ENCODE measurements at places on chromosomes 16 and 17. TPM values are rescaled to one million over a fixed set of nuclear protein-coding genes. Genes with fewer than 3 reads are reported as not detected.

CDRT4 gene
- total RNA-seq: not detected

RAB37 gene
- 1.3 TPM for total RNA-seq

CLDN7 gene
- total RNA-seq: 3.0 TPM

CD300LB gene
- 0.03 TPM for total RNA-seq

PRR29 gene
- total RNA-seq: 0.75 TPM

C16orf54 gene
- total RNA-seq: not detected

CDH11 gene
- total RNA-seq: 0.43 TPM

NEUROD2 gene
- not detected for total RNA-seq

DNAJA2 gene
- total RNA-seq: 81.3 TPM

GDPD1 gene
- total RNA-seq: 0.77 TPM

RND2 gene
- 0.07 TPM for total RNA-seq

KREMEN2 gene
- 2.5 TPM for total RNA-seq

FOXN1 gene
- 0.05 TPM for total RNA-seq

CD300LF gene
- not detected for total RNA-seq

NUP85 gene
- total RNA-seq: 110 TPM

RAB11FIP3 gene
- total RNA-seq: 25.3 TPM

LRRC3C gene
- total RNA-seq: not detected

SPAG7 gene
- 70.5 TPM for total RNA-seq

CHST6 gene
- total RNA-seq: 0.14 TPM

RTN4RL1 gene
- 12.8 TPM for total RNA-seq

UBFD1 gene
- total RNA-seq: 46.6 TPM

MMP2 gene
- total RNA-seq: 13.1 TPM

CRYM gene
- total RNA-seq: 1.7 TPM

CCL17 gene
- total RNA-seq: not detected

CCL7 gene
- total RNA-seq: 0.21 TPM

ERN1 gene
- total RNA-seq: 3.6 TPM

PCGF2 gene
- total RNA-seq: 36.0 TPM

SRR gene
- 11.8 TPM for total RNA-seq

ABCC1 gene
- 77.2 TPM for total RNA-seq

ANKFN1 gene
- 0.17 TPM for total RNA-seq

ANKRD40CL gene
- total RNA-seq: not detected

STARD3 gene
- 56.4 TPM for total RNA-seq

DPEP3 gene
- total RNA-seq: not detected

ZNF500 gene
- total RNA-seq: 9.2 TPM

CMTM2 gene
- total RNA-seq: not detected

CNTNAP4 gene
- not detected for total RNA-seq

Measured in A549 treated with Hydrocortisone at 1 μM for 4 hours (cell line).